Activated naive CD8-positive, alpha-beta T cell treated with anti-CD3 and anti-CD28 coated beads for 36 hours (primary cell): ENCODE measurements at places on chromosomes 6 and 20.
A peak's percentile ranks its signal among the peaks of the same experiment; 100 is the strongest.

- DNase-seq = no peak
Observed at GRCh38 chr20:37066168-37066567, 29.6 kb downstream of the RBL1 start.

GRCh38 chr6:101439790-101440189, 46.3 kb downstream of the GRIK2 start:
- DNase-seq = no peak

- no peak for DNase-seq
Observed at GRCh38 chr6:22526736-22527135, 42.6 kb upstream of the HDGFL1 start.

DNA sequence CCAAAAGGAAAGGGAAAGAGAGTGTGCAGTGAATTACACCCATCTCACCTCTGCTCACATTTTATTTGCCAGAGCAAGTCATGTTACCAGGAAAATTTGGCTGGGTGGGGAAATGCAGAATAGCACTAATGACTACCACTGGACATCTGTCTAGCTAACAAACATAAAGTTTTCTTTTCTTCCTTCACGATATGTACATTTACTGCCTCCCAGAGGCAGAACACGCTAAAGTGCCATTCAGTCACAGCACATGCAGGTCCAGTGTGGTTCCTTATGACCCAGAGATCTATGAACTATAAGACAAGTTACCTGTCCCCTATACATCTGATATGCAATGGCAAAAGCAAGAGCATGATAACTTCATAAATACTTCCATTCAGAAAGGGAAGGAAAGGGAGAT, 194.1 kb downstream of the OGFRL1 start:
- DNase-seq = no peak

DNA sequence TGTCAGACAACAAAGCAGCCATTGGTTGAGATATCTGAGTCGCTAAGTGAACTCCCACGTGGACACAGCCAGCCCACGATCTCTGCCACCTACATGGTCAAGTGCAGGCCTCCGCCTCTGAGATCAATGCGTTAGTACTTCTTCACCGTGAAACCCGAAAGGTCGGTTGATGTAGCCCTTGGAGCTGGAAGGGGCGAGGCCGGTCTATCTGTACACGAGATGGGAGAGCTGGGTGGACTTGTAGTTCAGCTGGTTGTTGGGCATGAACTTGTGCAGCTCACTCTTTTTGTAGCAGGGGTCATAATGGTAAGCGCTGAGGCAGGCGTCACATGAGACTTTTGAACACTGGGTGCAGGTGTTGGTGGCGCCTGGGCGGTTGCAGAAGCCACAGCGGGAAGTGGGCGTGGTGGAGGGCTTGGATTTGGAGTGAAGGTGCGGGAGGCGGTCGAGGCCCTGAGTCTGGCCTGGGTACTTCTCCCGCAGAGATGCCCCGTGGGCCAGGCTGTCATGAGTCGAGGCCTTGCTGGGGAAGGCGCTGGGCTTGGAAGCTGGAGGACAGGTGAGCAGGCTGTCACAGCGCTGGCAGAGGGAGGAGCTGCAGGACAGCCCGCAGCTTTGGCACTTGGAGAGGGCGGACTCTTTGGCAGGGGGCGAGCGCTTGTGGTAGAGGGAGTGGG, 9.8 kb downstream of the SPATA2 start:
- no peak for DNase-seq

DNA sequence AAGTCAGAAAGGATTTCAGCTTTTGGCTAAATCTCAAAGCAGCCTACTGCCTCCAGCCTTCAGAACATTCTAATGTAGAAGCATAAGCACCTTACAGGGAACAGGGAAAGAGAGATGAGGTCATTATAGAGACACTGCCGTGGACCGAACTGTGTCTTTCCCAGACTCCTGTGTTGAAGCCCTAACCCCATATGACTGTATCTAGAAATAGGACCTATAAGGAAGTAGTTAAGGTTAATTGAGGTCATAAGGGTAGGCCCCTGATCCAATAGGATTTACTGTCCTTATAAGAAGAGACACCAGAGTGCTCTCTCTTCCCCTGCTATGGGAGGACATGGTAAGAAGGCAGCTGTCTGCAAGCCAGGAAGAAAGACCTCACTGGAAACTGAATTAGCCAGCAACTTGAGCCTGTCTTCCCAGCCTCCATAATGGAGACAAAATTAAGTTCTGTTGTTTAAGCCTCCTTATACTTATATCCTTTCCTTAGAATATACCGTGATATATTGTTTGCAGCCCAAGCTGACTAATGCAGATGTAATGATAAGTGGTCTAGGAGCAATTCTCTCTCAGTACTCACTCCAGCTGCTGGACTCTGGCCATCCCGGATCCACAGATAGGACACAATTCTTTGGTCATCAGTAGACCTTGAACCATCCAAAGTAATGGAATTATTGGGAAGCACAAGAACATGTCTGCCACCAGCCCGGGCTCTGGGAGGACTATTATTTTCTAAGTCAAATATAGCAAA, 71.4 kb downstream of the ALDH5A1 start:
- no peak for DNase-seq

DNA sequence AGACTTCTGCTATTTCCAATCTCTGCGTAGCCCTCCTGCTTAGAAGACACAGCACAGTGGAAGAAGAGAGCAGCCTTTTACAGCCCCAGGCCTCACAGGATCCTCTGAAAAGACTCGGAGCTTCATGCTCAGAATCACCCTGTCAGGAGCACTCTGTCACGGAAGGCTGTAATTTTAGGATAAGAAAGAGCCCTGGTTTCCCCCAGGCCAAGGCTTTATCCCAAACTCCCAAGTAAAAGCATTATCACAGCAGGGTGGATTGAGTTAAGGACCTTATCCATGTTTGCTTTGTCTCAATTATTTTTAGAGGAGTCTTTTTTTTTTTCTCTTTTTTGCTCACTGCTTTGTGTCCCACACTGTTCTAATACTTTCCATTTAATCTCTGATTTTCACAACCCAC, 39.2 kb downstream of the ANKS1A start:
- DNase-seq = no peak

GRCh38 chr6:144931172-144932035, 646.3 kb downstream of the UTRN start:
- DNase-seq = peak; percentile 9

DNA sequence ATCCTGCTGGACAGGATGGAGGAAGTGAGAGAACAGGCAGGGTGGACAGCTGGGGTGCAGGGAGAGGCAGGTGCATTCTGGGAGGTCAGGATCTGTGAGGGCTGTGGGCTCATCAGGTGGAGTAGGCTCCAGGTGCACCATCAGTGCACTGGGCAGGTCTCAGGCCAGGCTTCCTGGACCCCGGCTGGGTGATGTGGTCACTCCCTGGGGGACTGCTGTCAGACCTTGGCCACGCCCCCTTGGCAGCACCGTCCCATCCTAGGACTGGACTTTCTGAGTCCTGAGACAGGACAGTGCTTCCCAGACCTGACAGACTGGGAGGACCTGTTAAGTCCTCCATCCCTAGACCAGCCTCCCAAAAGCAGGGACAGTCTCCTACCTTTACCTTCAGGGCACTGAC, 626.7 kb upstream of the DEFB115 start:
- no peak for DNase-seq

GRCh38 chr6:118719351-118720124, 68.1 kb upstream of the CEP85L start:
- no peak for DNase-seq

DNA sequence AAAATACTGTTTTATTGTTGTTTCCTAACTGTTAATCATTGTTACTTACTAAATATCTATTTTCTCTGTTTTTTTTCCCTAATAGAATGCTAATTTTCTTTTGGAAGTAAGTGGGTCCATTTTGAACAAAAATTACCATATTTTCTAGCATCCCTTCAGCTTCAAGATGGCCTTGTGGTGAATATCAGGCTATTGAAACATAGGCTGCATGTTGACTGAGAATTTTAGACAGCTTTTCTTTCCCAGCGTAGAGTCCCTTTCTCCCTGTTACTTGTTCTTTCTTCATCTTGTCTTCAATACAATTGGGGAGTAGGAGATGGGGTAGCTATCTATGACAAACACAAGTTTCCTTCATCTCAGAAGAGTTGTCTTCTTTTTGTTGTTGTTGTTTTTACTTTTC, 397.0 kb downstream of the DOK5 start:
- no peak for DNase-seq

- DNase-seq = peak; percentile 6
Observed at GRCh38 chr6:142478117-142478516, 176.3 kb downstream of the ADGRG6 start.

- DNase-seq = no peak
Observed at GRCh38 chr20:2485661-2486060, 15.1 kb upstream of the SNRPB start.

DNA sequence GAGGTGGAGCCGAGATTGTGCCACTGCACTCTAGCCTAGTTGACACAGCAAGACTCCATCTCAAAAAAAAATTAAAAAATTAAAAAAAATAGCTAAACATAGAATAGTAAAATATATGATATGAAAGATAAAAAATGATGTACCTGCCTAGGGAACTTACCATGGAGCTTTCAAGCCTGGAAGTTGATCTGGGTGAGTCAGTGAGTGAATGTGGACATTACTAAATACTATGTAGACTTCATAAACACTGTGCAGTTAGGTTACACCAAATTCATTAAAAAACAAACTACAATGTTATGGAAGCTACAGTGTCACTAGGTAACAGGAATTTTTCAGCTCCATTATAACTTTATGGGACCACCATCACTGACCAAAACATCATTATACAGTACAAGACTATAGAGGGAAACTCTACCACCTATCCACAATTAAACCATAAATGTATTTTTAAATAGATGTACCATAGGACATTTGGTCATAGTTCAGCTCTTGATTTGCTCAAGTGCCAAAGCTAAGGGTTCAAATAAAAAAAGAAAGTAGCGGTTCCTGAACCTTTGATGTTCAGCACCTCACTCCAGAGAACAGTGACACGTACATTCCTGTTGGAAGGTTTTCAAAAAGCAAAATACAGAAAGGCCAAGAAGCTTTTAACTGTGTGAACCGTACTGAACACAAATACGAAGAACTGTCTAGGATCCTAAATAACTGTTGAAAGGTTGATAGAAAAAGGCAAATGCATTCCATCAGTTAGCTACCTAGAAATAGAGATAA, 52.4 kb upstream of the SPDEF start:
- no peak for DNase-seq

GRCh38 chr6:79676785-79677736, 45.9 kb downstream of the SH3BGRL2 start:
- DNase-seq = no peak

- no peak for DNase-seq
Observed at GRCh38 chr20:22667198-22667597, 82.8 kb upstream of the FOXA2 start.

DNA sequence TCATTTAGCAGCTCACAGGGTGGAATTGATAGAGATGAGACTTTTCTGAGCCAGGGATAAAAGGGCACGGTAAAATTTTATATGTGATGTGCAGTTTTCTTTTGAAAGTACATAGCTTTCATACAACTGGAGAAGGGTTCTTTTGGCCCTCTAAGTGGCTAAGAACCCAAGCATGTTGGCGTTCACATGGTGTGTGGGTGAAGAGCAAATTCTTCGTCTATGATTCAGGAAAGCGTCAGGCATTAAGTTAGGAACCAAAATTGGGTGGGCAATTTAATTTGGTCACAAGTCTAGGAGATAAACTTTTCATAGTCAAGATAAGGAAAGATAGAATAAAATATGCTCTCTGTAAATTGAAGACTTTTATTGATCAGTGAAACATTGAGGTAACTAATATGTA, 153.9 kb downstream of the UTRN start:
- DNase-seq = no peak

GRCh38 chr20:39822667-39823066, 860.5 kb downstream of the DHX35 start:
- no peak for DNase-seq

DNA sequence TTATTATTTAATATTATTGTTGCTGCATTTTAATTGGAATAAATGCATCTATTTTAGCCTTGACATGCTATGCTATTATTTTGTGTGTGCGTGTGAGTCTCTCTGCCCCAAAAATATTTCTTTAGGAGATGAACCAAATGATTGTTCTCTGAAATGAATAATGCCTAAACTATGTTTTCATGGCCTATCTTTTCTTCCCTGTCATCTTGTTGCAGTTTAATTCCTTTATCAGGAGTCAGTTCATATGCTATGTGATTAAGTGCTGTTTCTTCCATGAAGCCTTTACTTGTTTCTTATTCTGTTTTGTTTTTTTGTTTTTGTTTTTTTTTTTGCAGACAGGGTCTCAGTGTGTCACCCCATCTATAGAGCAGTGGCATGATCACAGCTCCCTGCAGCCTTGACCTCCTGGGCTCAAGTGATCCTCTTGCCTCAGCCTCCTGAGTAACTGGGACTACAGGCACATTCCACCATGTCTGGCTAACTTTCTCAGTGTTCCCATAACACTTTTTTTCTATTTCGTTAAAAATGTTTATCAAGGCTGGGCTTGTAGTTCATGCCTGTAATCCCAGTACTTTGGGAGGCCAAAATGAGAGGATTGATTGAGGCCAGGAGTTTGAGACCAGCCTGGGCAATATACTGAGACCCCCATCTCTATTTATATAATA, 25.7 kb downstream of the TPX2 start:
- DNase-seq = no peak

DNA sequence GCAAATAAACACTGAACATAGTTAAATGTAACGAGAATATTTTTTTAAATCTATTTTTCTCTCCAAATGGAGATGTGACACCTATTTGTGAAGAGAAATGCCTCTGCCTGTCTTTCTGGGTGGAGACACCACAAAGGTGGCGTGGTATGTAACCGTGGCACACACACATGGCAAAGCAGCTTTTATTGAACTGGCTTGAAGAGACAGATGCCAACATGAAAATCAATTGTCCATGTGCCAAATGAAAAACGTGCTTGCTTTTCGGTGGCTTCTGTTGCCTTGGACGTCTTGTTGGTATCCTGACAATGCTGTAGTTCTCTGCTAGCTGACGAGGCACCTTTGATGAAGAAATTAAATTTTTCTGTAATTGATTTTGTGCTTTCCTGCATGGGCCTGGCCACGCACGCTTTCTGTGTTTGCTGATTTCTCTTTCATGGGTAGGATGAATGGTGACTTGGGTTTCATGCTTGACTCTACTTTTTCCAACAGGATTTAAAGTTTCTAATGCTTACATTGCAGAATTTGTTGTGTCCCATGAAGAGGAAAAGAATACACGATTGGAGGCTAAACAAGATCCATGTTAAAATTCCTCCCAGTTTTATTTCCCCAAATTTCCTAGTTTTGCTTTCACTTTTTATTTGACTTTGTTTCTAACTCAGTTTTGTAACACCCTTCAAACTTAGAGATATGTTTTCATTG, 202.6 kb downstream of the TMEM242 start:
- DNase-seq = no peak

DNA sequence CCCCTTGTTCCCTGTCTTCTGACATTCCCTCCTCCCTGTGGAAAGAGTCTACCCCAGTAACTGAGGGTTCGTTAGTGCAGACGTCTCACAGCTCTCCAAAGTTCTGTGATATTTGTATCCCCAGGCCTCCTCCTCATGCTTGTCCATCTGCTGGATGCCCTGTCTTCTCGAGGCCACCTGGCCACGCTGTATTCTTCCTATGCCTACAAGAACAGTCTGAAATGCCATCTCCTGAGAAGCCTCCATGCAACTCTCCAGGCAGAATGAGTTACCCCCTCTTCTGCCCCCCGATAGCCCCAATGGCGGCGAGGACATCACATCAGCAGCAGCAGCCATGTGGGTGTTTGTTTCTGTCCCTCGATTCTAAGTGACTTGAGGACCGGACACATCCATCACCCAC, 9.3 kb downstream of the ULBP2 start:
- no peak for DNase-seq
